ENCODE measurements at places on chromosomes 6 and 20.

DNA sequence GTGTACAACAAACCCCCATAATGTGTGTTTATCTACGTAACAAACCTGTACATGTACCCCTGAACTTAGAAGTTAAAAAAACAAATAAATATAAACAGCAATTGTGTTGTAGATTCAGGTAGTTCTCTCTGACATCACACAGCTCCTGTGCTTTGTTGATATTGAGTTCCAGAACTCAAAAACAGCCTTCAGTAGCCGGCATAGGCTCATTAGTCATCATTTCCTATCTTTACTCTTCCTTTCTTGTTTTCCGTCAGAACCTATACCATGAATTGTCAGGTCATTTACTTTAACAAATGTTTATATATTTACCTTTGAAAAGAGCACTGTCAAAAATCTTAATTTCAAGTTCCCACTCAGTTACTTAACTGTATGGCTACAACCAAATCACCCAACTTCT, 88.8 kb downstream of the ADTRP start:
- H3K4me3 ChIP-seq: no peak overlapping the region
- H3K4me1 ChIP-seq: peaks cover 25% of the 10 kb centered on the region
- DNase-seq: no peak
- H3K27ac ChIP-seq: no peak overlapping the region
- peaks cover 2% of the 10 kb centered on the region for H3K36me3 ChIP-seq

DNA sequence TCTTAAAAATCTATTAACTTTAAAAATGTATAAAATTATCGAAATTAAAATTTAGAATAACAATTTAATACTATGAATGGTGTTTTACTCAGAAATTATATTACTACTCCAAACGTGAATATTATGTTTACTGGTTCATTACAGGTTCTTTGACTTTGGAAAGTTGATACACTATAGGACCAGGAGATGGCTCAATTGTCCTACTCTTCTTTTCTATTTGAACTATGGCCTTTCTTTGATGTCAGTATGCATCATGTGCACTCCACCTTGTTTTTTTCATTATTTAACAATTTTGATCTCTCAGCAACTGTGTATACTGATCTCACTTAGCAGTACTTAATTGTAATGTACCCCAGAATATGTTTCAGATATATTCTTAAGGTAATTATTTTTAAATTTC, 391.5 kb upstream of the MANEA start:
- no peaks in the 10 kb centered on the region for H3K27me3 ChIP-seq
- H3K4me3 ChIP-seq: no peak overlapping the region
- H3K27ac ChIP-seq: no peak overlapping the region
- no peak for DNase-seq
- no peaks in the 10 kb centered on the region for H3K4me1 ChIP-seq
- no peaks in the 10 kb centered on the region for H3K36me3 ChIP-seq

- DNase-seq: no peak
- H3K4me3 ChIP-seq: no peak overlapping the region
- peaks cover 2% of the 10 kb centered on the region for H3K36me3 ChIP-seq
- no peak overlapping the region for H3K27ac ChIP-seq
- H3K4me1 ChIP-seq: no peaks in the 10 kb centered on the region
Measured at GRCh38 chr6:8013763-8014162, 50.4 kb downstream of the BLOC1S5 start.

DNA sequence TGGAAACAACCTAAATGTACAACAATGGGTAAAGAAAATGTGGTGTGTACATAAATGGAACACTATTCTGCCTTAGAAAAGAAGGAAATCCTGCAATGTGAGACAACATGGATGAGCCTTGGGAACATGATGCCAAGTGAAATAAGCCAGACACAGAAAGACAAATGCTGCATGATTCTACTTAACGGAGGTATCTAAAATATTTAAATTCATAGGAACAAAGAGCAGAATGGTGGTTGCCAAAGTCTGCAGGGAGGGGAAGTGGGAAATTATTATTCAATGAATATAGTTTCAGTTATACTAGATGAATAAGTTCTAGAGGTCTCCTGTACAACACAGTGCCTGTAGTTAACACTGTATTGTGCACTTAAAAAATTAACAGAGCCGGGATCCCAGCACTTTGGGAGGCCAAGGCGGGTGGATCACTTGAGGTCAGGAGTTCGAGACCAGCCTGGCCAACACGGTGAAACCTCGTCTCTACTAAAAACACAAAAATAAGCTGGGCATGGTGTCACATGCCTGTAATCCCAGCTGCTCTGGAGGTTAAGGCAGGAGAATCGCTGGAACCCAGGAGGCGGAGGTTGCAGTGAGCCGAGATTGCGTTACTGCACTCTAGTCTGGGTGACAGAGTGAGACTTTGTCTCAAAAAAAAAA, 71.4 kb upstream of the SNX9 start:
- H3K27me3 ChIP-seq: no peaks in the 10 kb centered on the region
- no peak for DNase-seq
- H3K4me1 ChIP-seq: peaks cover 85% of the 10 kb centered on the region
- H3K36me3 ChIP-seq: peaks cover 15% of the 10 kb centered on the region

GRCh38 chr6:18586133-18586532, 199.0 kb downstream of the RNF144B start:
- no peaks in the 10 kb centered on the region for H3K36me3 ChIP-seq
- H3K27me3 ChIP-seq: peaks cover 17% of the 10 kb centered on the region
- H3K4me1 ChIP-seq: no peaks in the 10 kb centered on the region

DNA sequence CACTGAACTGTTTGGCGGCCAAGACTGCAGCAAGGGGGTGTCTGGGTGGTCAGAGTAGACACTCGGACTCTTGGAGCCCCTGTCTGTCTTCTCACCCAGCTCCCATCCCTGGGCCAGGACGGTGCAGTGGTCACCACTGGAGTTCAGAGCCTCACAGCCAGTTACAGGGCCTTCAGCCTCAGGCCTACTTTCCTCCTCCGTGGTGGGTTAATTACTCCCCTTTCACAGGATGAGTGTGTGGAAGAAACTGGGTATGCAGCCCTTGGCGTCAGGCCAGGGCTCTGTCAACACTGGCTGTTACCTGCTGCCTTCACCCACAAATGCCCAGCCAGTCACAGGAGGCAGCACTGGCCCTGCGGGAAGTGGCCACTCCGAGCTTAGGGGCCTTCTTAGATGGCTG, 1.8 kb upstream of the YTHDF1 start:
- DNase-seq: peak; percentile 32
- H3K4me3 ChIP-seq: no peak overlapping the region
- H3K27ac ChIP-seq: no peak overlapping the region
- peaks cover 12% of the 10 kb centered on the region for H3K36me3 ChIP-seq

All from activated T-cell treated with anti-CD3 and anti-CD28 coated beads, Interleukin-2, amount 50 U/mL, for 72 hours (primary cell).